ENCODE measurements at places on chromosomes 3 and 15.

- no peak for DNase-seq
Observed at GRCh38 chr15:82537351-82537908, 2.8 kb downstream of the RPS17 start.

- no peak for DNase-seq
Observed at GRCh38 chr3:177196008-177196455, 1.2 kb downstream of the TBL1XR1 start.

DNA sequence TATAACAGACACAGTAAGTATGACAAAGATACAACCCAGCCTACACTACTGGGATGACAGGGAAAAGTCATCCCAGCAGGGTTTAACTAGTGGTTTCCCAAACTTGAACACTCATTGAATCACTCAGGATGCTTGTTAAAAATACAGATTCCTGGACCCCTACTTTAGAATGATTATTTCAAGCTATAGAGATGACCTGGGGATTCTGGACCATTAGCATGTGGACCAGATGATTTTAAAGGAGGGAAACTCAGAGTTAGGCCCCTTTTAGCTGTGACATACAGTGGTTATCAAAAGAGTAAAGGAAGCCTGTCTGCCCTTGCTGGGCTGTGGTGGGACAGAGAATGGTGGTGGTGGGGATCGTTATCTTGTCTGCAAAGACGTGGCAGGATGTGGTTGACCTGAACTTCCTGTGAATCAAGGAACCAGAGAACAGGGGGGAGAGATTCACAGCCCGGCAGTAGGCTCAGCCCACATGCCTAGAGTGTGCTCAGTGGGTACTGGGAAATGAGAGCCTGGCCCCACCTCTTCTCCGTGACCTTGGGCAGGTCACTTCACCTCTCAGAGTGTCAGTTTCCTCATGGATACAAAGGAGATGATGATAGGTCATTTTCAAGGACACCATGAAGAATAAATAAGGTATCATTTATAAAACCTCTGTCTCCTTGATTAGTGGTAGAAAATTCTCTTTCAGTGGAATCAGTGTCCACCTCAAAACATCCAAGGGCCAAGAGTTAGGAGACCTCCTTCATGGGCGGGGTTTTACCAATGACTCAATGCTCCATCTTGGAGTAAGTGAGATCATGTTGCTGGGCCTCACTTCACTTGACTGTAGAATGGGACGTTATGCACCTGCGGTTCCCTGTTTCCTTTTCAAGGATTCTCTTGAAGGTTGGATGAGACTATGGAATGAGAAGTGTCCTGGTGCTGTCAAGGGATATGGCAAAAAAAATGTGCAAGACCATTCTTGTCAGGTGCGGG is 306.5 kb downstream of the RPLP1 start:
- DNase-seq: peak; percentile 69

DNA sequence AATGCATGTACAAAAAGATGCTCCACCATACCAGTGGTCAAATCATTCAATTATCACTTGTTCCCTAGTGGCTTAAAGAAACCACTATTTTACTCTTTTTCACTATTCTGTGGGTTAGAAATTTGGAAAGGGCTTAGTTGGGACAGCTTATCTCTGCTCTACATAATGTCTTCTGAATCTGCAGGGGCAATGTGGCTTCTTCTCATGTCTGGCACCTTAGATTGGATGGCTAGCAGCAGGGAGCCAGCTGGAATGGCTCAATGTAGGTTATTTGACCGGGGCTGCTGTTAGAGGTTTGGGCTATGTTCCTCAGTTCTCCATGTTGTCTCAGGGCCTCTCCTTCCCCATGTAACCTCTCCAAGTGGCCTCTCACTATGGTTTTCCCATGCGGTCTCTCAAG is 57.5 kb upstream of the EPHB1 start:
- no peak for DNase-seq

- DNase-seq: no peak
Observed at GRCh38 chr15:67163180-67163579, 91.3 kb downstream of the AAGAB start.

DNA sequence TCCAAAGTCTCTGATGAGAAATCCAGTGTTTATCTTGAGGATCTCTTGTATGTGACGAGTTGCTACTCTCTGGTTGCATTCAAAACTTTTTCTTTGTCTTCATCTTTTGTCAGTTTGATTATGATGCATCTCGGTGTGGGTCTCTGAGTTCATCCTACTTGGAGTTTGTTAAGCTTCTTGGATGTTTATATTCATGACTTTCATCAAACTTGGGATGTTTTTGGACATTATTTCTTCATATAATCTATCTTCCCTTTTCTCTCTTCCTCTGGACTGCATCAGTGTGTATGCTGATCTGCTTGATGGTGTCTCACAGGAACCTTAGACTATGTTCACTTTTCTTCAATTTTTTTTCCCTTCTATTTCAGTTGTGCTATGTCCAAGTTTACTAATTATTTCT is 320.4 kb downstream of the TLE3 start:
- no peak for DNase-seq

- DNase-seq: no peak
Observed at GRCh38 chr3:50267280-50267913, 1.6 kb upstream of the SEMA3B start.

GRCh38 chr15:39542385-39543065 is 38.4 kb upstream of the THBS1 start:
- DNase-seq: no peak

DNA sequence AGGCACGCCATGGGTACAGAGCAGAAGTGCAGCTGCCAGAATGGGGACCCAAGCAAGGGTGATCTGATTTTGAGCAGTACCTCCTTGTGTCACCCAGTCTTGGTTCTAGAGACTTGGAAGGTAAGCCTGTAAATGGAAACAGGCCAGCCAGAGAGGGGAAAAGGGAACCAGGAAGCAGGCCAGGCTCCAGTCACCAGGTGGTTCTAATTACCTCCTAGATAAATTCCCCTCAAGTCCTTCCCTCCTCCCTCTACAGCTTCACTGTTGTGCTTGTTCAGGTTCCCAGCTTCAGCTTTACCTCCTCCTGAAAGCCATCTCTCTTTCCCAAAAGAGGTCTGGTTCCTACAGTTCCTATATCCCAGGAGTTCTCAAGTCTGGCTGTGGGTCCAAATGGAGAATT is 58.8 kb upstream of the SLC7A14 start:
- DNase-seq: no peak

DNA sequence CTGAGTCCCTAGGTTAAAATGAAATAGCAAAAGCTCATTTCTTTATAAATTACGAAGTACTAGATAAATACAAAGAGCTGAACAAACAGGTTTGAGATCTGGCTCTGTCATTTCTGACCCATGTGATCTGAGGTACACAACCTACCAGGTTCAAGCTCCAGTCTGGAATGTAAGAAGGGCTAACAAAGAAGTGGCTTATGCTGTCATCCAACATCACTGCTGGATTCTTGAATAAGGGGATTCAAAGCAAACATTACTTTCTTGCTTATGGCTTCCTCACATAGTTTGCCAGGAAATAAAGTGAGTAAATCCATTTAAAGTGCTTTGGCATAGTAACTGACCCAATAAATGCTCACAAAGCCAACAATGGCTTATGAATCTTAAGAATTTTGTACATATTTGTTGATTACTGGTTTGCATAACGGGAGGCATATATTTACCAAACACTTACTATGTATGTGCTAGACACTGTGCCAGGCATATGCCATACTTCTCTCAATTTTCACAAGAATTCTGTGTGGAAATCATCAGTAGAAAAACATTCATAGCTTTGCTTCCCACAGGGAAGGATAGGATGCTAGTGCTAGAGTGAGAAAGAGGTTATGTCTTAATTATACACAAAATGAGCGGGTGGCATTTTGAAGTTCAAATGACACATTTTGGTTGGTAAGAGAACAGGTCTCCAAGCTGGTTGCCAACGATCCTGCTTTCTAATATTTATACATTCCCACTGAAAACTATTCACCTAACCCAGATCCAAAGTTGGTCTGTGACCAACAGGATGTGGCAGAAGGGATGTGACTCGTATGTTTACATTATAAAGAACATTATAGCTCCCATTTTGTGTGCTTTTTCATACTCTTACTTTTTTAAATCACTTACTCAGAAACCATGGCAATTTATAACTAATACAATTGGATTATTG is 38.7 kb upstream of the CSPG5 start:
- DNase-seq: no peak

- DNase-seq: no peak
Observed at GRCh38 chr15:73335471-73335870, 33.3 kb downstream of the HCN4 start.

DNA sequence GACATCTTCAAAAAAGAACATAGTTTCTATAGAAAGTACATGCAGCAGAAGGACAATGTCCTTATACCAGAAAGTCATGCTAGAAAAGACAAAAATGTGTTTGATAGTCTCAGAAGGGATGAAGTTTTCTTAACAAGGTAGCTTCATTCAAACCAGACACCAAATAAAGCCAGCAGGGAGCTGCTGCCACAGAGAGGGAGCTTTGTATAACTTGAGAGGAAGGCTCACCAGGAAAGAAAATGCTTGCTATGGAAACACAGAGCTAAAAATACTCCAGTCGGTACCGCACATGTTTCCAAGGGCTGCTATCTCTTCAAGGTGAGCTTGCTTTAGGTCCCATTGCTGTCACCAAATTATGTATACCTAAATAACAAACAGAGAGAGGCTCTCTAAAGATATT is 1074.8 kb upstream of the ALCAM start:
- DNase-seq: no peak

GRCh38 chr3:174023421-174023820 is 625.9 kb downstream of the NLGN1 start:
- no peak for DNase-seq

GRCh38 chr3:122394173-122394572 is 10.2 kb downstream of the FAM162A start:
- DNase-seq: no peak

Measured in activated naive CD4-positive, alpha-beta T cell (primary cell).